Activated CD4-positive, alpha-beta T cell treated with anti-CD3 and anti-CD28 coated beads for 36 hours (primary cell): ENCODE measurements at places on chromosomes 12 and 14. TPM values are rescaled to one million over a fixed set of nuclear protein-coding genes. Genes with fewer than 3 reads are reported as not detected.

NKX2-1 gene
- total RNA-seq, result not detected

TMEM253 gene
- total RNA-seq, result not detected

CPNE6 gene
- total RNA-seq, result not detected

- H3K27me3 ChIP-seq, result peaks cover 13% of the 10 kb centered on the region
- no peaks in the 10 kb centered on the region for H3K4me1 ChIP-seq
- H3K4me3 ChIP-seq, result no peak overlapping the region
- H3K27ac ChIP-seq, result no peak overlapping the region
- H3K36me3 ChIP-seq, result no peaks in the 10 kb centered on the region
These were observed 55.4 kb downstream of the SSPN start for GRCh38 chr12:26250801-26251200.
